Neural crest cell (in vitro differentiated cells): ENCODE measurements at places on chromosomes 11 and 22. TPM values are rescaled to one million over a fixed set of nuclear protein-coding genes. Genes with fewer than 3 reads are reported as not detected.

The PKDREJ gene
- 0.02 TPM in 1 of 2 replicates, not detected in the other for total RNA-seq

The F2 gene
- total RNA-seq = not detected in 2 replicates

The XKR3 gene
- total RNA-seq = not detected in 2 replicates

The CD3D gene
- total RNA-seq = not detected in 2 replicates

DNA sequence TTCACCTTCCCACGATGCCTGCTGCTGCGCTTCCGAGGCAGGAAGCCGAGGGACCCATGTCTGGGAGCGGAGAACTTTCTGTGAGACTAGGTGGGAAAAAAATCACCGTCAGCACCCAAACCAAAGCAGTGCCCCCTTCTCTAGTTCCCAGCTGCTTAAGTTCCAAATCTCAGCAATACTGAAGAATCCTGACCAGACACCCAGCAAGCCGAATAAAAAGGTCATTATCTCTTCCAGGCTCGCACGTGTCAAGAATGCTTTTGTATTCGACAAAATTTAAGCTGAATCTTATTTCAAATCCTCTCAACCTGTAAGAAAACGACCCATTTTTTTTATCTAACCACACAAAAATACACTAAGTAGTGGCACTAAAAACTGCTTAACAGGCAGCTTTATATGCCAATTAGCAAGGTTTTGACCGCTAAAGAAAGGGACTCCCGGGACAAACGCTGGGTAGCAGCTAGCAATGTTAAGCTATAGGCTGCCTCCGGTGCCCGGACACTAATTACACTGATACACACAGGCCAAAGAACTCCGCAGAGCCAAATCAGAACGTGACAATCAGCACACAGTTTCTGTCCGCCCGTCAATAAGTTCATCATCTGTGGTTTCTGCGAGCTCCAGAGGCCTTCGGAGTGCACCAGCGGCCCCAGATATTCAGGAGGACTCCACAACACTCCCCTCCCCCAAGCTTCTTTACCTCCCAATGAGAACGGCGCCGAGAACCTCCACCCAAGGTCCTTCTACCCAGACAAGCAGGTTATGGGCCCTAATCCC is 728 bp downstream of the RPL3 start:
- no peak for DNase-seq

GRCh38 chr11:104891135-104891534 is 7.1 kb downstream of the CASP12 start:
- no peak for DNase-seq

DNA sequence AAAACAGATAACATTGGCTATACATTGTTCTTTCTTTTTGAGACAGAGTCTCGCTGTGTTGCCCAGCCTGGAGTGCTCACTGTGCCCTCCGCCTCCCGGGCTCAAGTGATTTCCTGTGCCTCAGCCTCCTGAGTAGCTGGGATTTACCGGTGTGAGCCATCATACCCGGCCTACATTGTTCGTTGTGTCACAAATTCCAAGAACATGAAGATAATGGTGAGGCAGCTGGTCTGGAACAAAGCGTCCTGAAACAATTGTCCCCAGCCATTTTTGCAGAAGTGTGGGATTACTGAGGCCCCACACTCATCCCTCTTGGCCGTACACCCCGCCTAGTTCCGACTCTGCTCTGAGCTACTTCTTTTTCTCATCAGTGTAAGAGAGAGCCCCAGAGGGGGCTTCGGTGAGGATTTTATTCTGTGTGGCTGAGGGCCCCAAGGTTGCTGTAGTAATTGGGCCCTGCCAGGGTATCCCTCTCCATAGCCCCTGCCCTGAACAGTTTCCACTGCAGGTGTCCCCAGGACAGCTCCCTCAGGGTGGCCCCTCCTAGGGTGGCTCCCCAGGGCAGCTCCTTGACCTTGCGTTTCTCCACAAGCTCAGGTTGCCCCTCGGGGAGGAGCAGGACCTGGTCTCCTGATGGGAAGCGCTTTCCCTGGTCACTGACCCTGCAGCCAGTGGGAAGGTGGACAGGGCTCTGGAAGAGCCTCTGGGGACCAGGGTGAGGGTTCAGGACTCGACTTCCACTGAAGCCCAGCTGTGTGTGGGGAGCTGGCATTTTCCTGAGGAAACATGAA is 13.1 kb upstream of the ARSA start:
- DNase-seq = no peak

- DNase-seq = no peak
Measured at GRCh38 chr22:37747080-37747714, 50.3 kb downstream of the TRIOBP start.

GRCh38 chr11:82308979-82309378 is 424.7 kb downstream of the FAM181B start:
- no peak for DNase-seq

- no peak for DNase-seq
Measured at GRCh38 chr11:75323609-75324008, 27.9 kb downstream of the ARRB1 start.

- no peak for DNase-seq
Measured at GRCh38 chr11:26319906-26320305, 12.0 kb upstream of the ANO3 start.

DNA sequence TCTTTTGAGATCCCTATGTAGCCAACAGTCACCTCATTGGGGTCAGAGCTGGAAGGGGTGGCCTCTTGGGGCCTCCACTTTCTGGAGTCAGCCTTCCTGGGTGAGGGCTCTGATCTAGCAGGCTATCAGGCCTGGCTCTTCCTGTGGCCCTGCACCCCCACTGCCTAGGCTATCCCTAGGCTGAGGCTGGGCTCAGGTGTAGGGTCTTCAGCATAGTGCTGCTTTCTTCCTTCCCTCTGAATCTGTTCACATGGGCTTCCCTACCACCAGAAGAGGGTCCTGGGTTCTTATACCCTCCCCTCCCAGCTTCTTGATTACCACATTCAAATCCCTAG is 456 bp upstream of the SPI1 start:
- DNase-seq = no peak
